ENCODE measurements at places on chromosomes 3 and 15.

- no peak for DNase-seq
Observed at GRCh38 chr3:42501681-42502428, 588 bp upstream of the VIPR1 start.

DNA sequence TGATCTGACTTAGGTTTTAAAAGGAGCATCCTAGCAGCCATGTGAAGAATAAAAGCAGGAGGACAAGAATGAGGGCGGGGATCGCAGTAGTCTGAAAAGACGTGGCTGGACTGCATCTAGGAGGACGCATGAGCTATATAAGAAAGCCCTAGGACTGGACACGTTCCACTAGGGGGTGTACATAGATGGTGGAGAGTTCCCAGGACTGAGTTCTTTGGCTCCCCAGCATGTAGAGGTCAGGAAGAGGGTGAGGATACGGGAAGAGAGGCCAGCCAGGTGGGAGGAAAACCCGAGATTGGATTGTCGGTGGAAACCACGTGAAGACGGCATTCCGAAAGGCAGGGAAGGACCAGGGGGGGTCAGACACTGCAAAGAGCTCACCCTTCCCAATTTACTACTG lies 64.2 kb upstream of the CFAP161 start:
- DNase-seq: no peak

DNA sequence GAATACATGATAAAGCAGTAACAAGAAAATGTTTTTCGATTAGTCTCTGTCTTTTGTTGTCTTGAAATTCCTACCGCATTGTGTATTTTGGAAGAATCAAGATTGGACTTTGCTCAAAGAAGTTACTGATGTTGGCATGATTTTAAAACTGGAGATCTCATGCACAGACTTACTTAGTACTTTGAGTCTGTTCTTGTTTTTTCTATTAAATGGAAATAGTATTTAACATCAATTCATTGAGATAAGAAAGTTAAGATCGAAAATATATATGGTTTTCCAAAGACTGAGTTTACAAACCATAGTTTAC lies 2.6 kb downstream of the ABHD10 start:
- DNase-seq: no peak

- DNase-seq: no peak
Observed at GRCh38 chr3:17623464-17623863, 119.0 kb downstream of the TBC1D5 start.

DNA sequence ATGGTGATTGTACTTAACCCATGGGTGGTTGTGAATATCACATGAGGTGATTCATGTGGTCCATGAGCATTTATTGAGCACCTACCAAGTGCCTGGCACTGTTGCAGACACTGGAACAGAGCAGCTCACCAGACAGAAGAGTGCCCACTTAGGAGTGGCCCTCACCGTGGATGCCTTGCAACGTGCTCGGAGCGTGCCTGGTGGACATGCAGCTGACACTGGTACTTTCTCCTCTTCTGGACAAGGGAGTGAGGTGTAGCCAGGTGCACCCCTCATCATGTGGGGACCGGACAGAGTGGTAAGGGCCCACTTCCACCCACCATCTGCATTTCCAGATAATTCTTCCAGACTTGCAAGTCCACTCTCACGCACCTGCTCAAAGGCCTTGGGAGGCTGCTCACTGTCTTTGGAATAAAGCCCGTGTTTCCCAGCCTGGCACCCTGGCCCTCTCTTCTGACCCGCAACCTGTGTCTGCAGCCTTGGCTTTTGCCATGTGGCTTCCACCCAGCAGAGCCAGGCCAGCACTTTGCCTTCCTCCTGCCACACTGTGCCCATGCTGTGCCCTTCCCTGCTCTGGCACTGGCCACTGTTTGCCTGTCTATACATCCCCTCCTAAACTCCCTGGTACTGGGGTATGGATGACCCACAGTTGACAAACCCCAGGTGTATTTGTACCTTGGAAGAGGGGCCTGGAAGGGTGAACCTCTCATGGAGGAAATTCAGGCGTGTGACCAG lies 90.9 kb upstream of the SEC13 start:
- no peak for DNase-seq

DNA sequence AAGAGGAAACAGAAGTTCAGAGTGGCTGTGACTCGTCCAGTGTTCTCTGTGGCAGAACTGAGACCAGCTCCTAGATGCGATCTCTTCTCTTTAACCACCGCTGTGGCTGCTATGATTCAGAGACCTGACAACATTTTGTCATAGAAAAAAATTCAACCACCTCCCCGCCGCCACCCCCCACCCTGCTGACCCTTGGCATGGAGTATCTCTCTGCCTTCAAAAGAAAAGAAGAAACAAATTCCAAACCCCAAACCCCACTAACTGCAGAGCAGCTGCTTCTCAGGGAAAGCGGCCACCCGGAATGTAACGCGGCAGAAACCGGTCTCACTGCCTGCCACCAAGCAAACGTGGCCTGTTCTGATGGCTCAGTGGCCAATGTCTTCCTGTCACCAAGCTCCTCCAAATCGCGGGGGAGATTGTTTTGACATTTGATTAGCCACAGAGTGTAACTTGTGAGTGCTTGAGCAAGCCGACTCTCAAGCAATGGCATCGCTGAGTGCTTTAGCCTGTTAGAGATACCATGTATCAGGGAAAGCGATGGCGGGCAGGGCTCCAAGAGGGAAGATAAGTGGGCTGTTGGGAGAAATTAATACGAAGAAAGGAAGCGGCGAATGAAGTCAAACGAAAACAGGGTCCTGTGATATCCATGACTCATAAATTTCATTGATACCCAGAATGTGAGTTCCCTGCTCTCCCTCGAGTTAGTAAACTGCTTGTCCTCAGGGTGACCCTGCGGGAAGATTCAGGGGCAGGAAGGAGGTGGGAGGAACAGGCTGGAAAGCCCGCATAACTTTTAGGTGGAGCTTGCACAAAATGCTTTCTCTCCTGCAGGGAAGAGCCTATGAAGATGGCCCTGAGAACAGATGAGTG lies 44.8 kb upstream of the TLE3 start:
- peak; percentile 32 for DNase-seq

DNA sequence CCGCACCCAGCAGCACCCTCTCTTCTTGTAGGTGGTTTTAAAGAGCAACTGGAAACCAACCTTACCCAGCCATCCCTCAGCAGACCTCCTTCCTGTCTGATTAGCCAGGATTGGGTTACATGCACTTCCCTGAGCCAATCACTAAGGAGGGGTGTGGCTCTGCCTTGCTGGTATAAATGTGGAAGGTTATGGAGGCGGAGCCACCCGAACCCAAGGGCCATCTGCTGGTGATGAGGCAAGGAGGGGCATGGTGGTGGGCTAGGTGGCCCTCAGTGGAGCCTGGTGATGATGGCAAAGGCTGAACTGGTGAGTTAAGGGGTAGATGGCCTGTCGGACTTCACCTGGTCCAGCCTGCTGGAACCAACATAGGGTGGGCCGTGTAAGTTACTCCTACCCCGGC lies 39.8 kb downstream of the CCDC33 start:
- no peak for DNase-seq

- no peak for DNase-seq
Observed at GRCh38 chr3:156183396-156183795, 63.0 kb downstream of the KCNAB1 start.

DNA sequence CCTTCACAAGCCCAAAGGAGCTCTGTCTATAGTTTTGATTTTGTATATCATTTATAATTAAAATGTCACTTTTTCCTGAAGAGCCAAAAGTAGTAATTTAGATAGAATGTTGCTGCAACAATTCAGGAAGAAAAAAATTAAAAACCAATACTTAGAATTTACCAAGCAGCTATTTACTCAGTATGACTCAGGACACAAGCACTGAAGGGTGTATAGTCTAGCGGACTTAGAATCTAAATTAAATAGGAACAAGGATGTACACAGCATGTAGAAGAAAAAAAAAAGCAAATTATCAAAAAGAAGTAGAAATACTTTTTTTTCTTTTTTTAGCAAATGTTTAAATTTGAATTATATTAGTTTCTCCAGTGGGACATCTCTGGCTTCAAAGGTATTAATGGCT lies 31.6 kb downstream of the PGBD4 start:
- no peak for DNase-seq

- no peak for DNase-seq
Observed at GRCh38 chr3:25586553-25586952, 78.2 kb downstream of the TOP2B start.

- peak; percentile 71 for DNase-seq
Observed at GRCh38 chr15:35746121-35746520, 200.2 kb upstream of the DPH6 start.

- no peak for DNase-seq
Observed at GRCh38 chr3:50287262-50287661, 5.0 kb downstream of the IFRD2 start.

All from kidney glomerular epithelial cell (primary cell).